Omental fat pad (tissue), 4 donors: ENCODE measurements at places on chromosomes 7 and 10. TPM values are rescaled to one million over a fixed set of nuclear protein-coding genes. Genes with fewer than 3 reads are reported as not detected.

- DNase-seq = no peak
These were observed 21.0 kb downstream of the AGK start for GRCh38 chr7:141572175-141572574.

DNA sequence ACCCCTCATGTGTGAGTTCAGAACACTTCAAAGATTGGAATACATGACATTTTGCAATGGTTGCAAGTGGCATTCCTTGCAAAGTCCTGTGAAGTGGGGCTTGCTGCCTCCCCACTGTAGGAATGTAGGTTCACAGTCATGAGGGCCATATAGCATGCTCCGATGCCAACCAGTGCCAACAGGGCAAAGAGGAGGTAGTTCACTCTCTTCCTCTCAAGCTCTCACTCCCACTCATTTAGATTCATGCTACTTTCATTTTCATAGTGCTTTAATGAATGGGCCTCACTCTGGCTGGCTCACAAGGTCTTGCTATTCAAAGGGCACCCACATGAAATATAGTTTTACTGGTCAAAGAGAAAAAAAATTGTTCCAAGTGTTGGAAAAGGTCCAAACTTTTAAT, 169.9 kb upstream of the AOAH start:
- DNase-seq = no peak

DNA sequence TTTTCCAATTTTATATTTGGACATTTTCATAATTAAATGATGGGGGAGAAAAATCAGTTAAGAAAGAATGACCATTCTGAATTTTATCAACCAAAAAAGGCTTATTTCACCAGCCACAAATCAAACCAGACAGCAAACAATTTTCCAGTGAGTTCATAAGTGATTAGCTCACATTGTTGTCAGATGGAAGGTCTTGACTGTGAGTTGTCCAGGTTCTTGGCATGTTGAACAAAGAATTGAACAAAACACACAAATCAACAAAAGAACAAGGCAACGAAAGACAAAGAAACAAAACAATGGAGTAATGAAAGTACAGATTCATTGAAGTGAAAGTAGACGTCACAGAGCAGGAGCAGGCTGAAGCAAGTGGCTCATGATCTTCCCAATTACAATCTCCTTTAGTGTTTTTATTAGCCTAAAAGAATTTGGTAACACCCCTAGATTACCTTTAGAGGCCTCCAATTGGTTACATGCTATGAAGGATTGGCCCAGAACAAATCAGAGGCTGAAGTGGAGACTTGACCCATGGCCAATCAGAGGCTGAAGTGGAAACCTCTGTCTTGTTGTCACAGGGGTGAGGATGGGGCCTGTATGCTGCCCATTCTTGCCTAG, 248.7 kb downstream of the NEBL start:
- no peak for DNase-seq

DNA sequence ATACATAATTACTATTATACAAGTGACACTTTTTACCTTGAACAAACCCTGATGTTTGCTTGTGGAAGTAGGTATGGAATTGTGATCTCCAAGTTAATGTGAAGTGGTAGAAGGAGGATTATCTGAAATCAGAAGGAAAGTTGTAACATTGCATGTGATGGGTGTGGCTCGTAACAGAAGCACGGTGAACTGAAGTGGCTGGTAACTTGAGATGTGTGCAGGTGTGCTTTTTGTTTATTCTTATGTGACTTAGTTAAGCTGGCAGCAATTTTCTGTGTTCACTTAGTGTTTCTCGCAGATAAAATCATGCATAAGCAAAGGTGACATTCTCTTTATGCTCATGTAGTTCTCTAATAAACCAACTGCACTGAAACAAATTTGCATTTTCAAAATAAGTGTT, 82.3 kb downstream of the ZEB1 start:
- DNase-seq = no peak

GRCh38 chr10:14953424-14954000, 384 bp downstream of the DCLRE1C start:
- peak; percentile 29 for DNase-seq

DNA sequence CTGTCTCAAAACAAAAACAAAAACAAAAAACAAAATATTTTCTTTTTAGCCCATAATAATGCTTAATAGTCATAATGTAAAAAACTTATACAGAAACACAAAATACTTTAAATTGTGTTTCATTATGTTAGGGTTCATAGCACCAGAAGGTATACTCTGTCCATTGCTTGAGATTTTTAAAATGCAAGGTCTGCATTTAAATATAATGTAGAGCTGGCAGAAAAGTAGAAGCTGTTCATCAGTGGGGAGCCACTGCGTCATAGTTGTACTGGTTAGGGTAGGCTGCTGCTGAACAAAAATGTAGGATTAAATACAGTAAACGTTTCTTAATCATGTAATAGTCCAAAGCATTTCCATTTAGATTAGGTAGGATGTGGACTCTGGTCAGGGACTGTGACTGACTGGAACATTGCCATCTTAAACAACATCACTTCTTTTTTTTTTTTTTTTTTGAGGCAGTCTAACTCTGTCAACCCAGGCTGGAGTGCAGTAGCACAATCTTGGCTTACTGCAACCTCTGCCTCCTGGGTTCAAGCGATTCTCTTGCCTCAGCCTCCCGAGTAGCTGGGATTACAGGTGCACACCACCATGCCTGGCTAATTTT, 85.2 kb downstream of the ANKIB1 start:
- DNase-seq = no peak

- no peak for DNase-seq
These were observed 43.1 kb downstream of the MET start for GRCh38 chr7:116715077-116715476.

CREB5 gene
- total RNA-seq = 87.0 TPM

DLX6 gene
- total RNA-seq = not detected
